COR-L47 (cell line): ENCODE measurements at places on chromosomes 11 and 22.

DNA sequence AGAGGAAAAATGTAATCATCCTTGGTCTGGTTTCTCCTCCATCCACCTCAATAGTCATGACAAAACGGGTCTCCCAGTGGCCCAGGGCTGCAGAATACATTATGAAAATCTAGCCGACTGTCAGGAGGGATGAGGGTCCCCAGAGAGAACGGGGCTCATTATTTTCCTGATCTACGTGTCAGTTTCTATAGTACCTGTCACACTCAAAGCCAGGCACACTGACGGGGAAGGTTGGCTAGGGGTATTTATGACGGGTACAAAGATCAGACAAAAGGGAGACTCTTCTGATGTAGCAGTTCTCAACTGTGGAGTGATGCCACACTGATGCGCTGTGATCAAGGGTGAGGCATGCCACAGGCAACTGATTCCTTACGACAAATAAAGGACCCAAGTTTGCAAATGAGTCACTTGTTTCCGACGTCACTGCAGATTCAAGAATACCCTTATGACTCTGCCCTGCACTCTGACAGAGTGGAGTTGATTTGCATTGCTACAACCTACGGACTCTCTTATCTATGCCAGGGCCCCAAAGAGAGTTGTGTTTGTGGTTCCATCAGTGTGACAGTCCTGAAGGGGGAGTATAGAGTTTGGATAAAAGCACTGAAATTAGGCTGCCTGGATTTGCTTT lies 188.2 kb upstream of the TBCEL start:
- no peak for DNase-seq

GRCh38 chr11:47828284-47828683 lies 19.9 kb downstream of the NUP160 start:
- DNase-seq, result no peak

DNA sequence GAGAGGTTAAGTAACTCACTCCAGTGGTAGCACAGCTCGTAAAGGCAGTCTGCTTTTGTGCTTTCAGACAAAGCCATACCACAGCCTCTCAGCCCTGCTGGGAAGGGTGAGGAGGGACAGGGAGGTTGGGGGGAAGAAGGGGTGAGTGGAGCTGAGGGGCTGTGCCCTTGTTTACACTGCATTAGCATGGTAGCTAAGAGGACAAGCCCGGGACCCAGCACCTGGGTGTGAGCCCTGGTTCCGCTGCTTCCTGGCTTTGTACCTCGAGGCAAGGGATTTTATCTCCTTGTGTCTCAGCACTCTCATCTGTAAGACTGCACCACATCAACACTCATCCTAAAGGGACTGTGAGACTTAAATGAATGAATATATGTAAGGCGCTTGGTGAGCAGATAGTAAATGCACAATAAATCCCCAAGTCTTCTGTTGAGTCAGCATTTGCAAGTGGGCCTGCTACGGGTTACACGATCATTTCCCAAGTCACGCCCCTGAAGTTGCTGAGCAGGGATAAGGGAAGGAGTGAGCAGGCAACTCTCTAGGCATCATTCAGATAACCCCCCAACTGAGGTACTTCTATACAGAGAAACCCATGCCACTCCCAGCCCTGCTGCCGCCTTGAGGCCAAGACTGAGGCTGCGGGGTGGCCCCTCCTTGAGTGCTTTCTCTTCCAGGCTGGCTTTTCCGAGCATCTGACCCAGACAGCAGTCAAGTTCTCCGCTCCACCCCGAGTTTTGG lies 7.5 kb downstream of the RASD2 start:
- no peak for DNase-seq

DNA sequence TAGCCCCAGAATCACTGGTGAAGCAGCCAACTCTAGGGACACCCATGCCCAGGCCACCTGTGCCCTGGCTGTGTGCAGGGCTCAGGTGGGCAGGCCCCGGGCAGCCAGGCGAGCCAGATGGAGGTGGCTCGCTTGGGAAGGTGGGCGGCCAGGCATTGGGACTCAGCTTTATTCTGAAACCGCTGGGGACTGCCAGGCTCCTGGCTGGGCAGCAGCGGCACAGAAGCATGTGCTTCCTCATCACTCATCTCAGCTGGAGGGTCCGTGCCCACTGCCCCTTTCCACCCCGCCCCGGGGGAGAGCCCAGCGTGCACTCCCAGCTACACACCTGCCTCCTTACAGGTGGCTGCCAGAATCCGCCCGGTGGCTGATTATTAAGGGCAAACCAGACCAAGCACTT lies 27.1 kb upstream of the SLC22A12 start:
- no peak for DNase-seq

DNA sequence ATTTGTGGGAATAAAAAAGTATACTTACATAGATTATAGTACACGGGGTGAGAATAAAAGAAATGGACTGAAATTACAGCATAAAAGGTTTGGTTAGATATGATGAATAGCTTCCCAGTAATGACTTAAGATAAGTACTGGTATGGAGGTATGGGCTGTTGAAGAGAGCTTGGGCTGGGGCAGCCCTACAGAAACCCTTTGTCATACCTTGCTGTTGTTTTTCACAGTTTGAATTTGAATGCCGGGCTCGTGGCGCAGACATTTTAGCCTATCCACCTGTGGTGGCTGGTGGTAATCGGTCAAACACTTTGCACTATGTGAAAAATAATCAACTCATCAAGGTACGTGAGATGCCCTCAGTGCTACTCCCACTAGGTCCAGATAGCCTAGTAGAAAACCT lies 42.3 kb upstream of the RBX1 start:
- DNase-seq, result no peak

GRCh38 chr11:8234425-8234821 lies 29.3 kb downstream of the LMO1 start:
- peak; percentile 2 for DNase-seq

DNA sequence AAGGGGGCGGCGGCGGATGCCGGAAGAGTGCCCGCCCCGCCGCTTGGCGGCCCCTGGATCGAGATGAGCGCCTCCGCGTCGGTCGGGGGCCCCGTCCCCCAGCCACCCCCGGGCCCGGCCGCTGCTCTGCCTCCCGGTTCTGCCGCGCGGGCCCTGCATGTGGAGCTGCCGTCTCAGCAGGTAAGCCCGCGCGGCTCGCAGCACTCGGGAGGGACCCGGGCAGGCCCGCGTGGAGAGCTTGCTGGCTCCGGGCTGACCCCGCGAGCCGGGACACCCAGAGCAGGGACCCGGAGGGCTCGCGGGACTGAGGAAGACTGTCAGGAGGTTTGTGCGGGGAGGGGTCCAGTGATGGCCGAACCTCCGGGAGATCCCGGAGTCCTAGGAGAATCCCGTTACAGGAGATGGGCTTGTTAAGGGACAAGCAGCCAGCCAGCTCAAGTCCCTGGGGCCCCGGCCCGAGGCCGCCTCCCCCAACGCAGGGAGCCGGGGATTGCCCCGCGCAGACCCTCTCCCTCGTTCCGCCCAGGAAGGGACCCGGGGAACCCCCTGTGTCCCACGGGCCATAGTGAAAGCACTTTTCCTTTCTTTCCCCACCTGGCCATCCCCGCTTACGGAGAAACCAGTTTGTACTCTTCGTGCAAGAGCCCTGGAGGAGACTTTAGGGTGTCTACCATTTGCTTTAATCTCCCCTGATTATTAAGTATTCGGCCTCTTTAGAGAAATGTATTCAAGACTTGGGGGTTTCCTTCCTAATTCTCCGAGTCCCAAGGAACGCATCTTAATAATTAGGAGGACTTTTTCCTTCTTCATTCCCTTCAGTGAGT lies 547 bp downstream of the UVRAG start:
- DNase-seq, result no peak

GRCh38 chr22:43487311-43488030 lies 75.7 kb downstream of the MPPED1 start:
- DNase-seq, result no peak

DNA sequence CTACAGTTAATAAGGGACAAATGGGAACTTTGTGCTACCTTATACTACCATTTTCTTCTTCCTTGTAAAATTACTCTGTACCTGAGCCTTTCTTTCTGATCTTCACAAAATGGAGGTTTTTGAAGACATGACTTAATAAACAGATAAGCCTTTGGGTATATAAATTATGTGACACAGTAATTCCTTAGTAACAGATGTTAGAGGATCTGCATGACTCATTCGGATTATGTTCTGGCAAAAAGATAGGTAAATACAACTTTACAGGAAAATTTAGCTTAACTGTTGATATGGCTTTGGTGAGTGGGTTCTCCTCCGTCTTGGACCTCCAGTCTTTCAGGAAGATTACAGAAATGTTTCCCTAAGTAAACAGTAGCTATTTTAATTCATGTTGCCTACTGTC lies 61.8 kb downstream of the BID start:
- DNase-seq, result no peak

GRCh38 chr11:68380786-68381622 lies 68.6 kb downstream of the LRP5 start:
- no peak for DNase-seq
